Left kidney (tissue), 8 donors: ENCODE measurements at places on chromosomes 7 and 10. TPM values are rescaled to one million over a fixed set of nuclear protein-coding genes. Genes with fewer than 3 reads are reported as not detected.
A peak's percentile ranks its signal among the peaks of the same experiment; 100 is the strongest.

PAPSS2 gene
- 37.2 TPM for polyA plus RNA-seq

SMIM30 gene
- polyA plus RNA-seq: 88.6 TPM

CALHM3 gene
- polyA plus RNA-seq: not detected

STEAP1B gene
- 1.6 TPM for polyA plus RNA-seq

CHST3 gene
- 15.4 TPM for polyA plus RNA-seq

PLEKHS1 gene
- 0.38 TPM for polyA plus RNA-seq

GRCh38 chr10:103416436-103417147, 20.2 kb downstream of the PDCD11 start:
- peak; percentile 67 for DNase-seq

- DNase-seq: no peak
These were observed 568.6 kb downstream of the KCNMA1 start for GRCh38 chr10:77068969-77069368.

DNA sequence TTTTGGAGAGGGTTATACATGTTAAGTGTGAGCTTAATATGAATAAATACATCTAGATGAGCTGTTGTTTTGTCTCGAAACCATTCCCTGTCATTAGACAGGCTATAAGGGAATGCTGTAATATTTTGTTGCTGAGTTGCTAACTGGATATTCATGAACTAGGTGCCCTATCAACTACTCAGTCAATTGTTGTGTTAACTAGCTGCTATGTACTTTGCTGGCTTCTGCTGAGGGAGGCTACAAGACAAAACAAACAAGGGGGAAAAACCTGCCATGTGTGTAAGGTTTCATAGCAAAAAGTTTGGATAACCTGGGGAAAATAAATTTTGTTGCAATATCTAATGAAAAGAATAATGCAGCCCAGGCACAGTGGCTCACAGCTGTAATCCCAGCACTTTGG, 110.4 kb downstream of the CSTF2T start:
- DNase-seq: no peak

DNA sequence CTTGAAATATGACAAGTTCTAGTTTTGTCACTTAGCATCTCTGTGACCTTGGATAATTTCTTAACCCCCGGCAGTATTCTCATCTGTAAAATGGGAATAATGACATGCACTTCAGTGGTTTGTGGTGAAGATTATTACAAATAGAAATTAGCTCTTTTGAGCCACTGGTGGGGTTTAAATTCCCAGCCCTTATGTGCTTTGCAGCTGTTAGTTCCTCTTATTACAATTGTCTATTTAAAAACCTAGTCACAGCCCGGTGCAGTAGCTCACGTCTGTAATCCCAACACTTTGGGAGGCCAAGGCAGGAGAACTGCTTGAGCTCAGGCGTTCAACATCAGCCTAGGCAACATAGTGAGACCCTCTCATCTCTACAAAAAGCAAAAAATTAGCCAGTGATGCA, 30.1 kb downstream of the CAV1 start:
- no peak for DNase-seq

GRCh38 chr7:133980804-133981203, 146.3 kb upstream of the LRGUK start:
- DNase-seq: no peak

GRCh38 chr10:89837165-89838043, 136.0 kb downstream of the KIF20B start:
- DNase-seq: peak; percentile 53

DNA sequence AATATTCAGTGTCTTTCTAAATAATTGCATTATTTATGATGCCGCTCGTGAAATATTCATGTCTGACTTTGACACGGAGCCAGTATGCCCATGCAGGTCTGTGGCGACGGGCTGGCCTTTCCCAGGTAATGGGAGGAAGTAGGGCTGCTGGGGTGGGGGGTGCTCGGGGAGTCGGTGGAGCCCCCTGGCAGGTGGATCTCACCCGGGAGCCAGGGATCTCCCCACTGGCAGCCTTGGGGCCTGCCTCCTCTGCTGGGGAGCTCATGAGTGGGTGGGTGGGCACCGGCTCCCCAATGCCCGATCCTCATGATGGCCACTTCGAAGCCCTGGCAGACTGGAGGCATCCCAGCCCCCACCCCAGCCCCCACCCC, 52.8 kb downstream of the PWWP2B start:
- DNase-seq: no peak

DNA sequence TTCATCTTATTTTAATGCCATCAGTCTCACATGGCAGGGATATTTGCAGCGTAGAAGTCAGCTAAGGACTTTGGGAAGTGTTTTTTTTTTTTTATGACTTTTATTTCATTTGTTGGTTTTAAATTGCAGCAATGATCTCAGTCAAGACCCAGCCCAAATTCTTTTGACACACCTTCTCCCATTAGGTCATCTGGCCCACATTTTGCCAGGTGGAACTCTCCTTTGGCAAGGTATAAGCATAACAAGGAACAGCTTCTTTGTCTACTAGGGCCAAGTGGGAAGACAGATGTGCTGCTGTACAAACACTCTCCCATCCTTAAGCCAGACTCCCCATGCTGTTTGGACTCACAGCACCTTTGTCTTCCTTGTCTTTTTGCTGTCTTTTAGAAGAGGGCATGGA, 41.8 kb downstream of the PLEKHA8 start:
- no peak for DNase-seq

GRCh38 chr10:18240185-18240882, 100.1 kb downstream of the CACNB2 start:
- DNase-seq: no peak

GRCh38 chr10:30744106-30744505, 114.6 kb upstream of the LYZL2 start:
- DNase-seq: no peak

DNA sequence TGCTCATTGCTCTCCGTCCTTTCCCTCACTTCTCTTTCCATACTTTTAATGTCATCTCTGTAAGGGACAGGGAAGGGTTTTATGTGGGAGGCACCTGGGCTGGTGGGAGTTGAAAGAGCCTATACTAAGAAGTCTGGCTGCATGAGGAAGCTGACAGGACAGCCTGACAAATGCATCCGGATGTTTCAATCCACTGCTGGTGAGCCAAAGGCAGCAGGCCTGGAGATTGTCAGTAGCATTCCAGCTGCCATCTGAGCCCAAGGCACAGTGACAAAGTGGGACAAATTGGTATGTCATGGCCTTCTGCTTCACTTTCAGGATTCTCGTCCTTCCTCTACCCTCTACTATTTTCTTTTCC, 218.4 kb downstream of the STK31 start:
- no peak for DNase-seq

GRCh38 chr10:82981137-82981723, 1106.2 kb downstream of the NRG3 start:
- DNase-seq: no peak

DNA sequence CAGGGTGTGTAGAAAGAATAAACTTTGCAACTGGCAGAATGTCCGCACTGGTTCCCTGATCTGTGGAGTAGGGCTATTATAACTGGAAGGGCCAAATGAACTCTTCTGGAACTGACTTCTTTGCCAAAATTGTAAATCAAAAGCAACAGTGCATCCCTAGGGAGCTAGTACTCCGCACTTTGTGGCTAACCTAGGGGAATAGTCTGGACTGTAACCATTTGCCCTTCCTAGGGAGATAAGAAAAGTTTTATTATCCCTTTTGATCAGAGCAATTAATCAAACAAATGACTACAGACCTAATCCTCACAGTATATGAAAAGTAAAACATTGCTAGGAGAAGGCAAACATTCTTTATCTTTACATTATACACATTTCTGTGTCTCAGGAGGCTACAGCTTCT, 45.5 kb upstream of the STEAP1B start:
- no peak for DNase-seq

- no peak for DNase-seq
These were observed 782.1 kb upstream of the LRRN3 start for GRCh38 chr7:110308791-110309190.

- no peak for DNase-seq
These were observed 30.5 kb upstream of the ARMC3 start for GRCh38 chr10:22897371-22897770.
